ENCODE measurements at places on chromosomes 6 and 20. TPM values are rescaled to one million over a fixed set of nuclear protein-coding genes. Genes with fewer than 3 reads are reported as not detected.

ULBP2 gene
- total RNA-seq = 10.2 TPM

VIP gene
- total RNA-seq = not detected

DOK5 gene
- total RNA-seq = not detected

APMAP gene
- total RNA-seq = 82.7 TPM

HSPA1B gene
- 214 TPM for total RNA-seq

PRKN gene
- 2.6 TPM for total RNA-seq

TMEM170B gene
- total RNA-seq = 1.0 TPM

SSTR4 gene
- total RNA-seq = not detected

CFB gene
- 1.5 TPM for total RNA-seq

ARMH2 gene
- total RNA-seq = not detected

CALHM5 gene
- total RNA-seq = 0.05 TPM

ZNF391 gene
- total RNA-seq = 1.1 TPM

RALGAPB gene
- 24.0 TPM for total RNA-seq

CFAP206 gene
- total RNA-seq = 0.54 TPM

FAM162B gene
- not detected for total RNA-seq

SMPD2 gene
- total RNA-seq = 14.7 TPM

SCRT2 gene
- total RNA-seq = not detected

FOXC1 gene
- 40.7 TPM for total RNA-seq

ARFGEF2 gene
- total RNA-seq = 22.2 TPM

RCAN2 gene
- total RNA-seq = 0.57 TPM

HDGFL1 gene
- total RNA-seq = not detected

DAAM2 gene
- not detected for total RNA-seq

PSMB9 gene
- 8.1 TPM for total RNA-seq

IL22RA2 gene
- not detected for total RNA-seq

SLC24A3 gene
- total RNA-seq = not detected

BMP6 gene
- 1.6 TPM for total RNA-seq

TTK gene
- 46.3 TPM for total RNA-seq
